ENCODE measurements at places on chromosomes 13 and 19. TPM values are rescaled to one million over a fixed set of nuclear protein-coding genes. Genes with fewer than 3 reads are reported as not detected.

DNA sequence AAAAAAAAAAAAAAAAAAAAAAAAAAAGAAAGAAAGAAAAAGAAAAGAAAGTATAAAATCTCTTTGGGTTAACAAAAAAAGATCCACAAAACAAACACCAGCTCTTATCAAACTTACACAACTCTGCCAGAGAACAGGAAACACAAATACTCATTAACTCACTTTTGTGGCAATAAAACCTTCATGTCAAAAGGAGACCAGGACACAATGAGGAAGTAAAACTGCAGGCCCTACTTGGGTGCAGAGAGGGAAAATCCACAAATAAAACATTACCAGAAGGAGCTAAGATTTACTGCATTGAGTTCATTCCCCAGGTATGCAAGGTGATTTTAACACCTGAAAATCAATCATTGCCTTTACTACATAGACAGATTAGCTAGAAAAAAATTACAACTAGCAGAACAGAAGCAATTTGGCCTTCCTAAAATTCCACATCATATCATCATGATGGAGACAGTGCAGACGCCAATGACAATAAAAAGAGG lies 9.6 kb upstream of the CEACAM5 start:
- peak overlapping the region; percentile 66 for H3K27ac ChIP-seq
- DNase-seq, result peak; percentile 83
- no peak overlapping the region for H3K4me3 ChIP-seq
- no peaks in the 10 kb centered on the region for H3K36me3 ChIP-seq
- H3K4me1 ChIP-seq, result peaks cover 14% of the 10 kb centered on the region
- H3K27me3 ChIP-seq, result peaks cover 4% of the 10 kb centered on the region

The KCTD12 gene
- polyA plus RNA-seq, result 101 TPM

The IL17D gene
- polyA plus RNA-seq, result 34.0 TPM

GRCh38 chr19:50880241-50880640 lies 7.0 kb downstream of the KLK2 start:
- no peak overlapping the region for H3K27ac ChIP-seq
- H3K4me3 ChIP-seq, result no peak overlapping the region
- H3K27me3 ChIP-seq, result peaks cover 4% of the 10 kb centered on the region
- no peaks in the 10 kb centered on the region for H3K36me3 ChIP-seq
- DNase-seq, result no peak

GRCh38 chr13:24071016-24071415 lies 89.5 kb upstream of the SPATA13 start:
- DNase-seq, result peak; percentile 41
- no peaks in the 10 kb centered on the region for H3K36me3 ChIP-seq
- peaks cover 15% of the 10 kb centered on the region for H3K4me1 ChIP-seq
- no peak overlapping the region for H3K27ac ChIP-seq
- H3K4me3 ChIP-seq, result no peak overlapping the region

DNA sequence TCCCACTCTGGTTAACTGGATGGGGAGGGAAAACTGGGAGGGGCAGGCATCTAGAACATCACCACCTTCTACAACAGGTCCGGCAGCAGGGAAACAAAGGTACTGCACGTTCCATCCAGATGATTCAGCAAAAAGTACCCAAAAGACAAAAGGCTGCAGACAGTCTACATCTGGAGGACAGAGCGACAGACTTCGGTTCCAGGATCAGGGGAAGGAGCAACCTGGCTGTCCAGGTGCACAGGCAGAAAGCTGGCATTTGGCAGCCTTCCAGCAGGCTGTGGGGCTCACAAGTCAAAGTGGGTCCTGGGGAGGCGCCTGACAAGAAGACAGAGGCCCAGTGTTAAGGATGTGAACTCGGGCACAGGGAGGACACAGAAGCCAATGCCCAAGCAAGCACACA lies 202.9 kb downstream of the SUCLA2 start:
- DNase-seq, result no peak
- no peaks in the 10 kb centered on the region for H3K4me1 ChIP-seq
- no peaks in the 10 kb centered on the region for H3K27me3 ChIP-seq
- H3K36me3 ChIP-seq, result no peaks in the 10 kb centered on the region
- H3K27ac ChIP-seq, result no peak overlapping the region

The NLRP9 gene
- polyA plus RNA-seq, result not detected

- no peak overlapping the region for H3K27ac ChIP-seq
- no peaks in the 10 kb centered on the region for H3K27me3 ChIP-seq
- no peak overlapping the region for H3K4me3 ChIP-seq
- DNase-seq, result peak; percentile 52
- H3K36me3 ChIP-seq, result no peaks in the 10 kb centered on the region
- no peaks in the 10 kb centered on the region for H3K4me1 ChIP-seq
These were observed 97.7 kb upstream of the IPO5 start for GRCh38 chr13:97855570-97856303.

DNA sequence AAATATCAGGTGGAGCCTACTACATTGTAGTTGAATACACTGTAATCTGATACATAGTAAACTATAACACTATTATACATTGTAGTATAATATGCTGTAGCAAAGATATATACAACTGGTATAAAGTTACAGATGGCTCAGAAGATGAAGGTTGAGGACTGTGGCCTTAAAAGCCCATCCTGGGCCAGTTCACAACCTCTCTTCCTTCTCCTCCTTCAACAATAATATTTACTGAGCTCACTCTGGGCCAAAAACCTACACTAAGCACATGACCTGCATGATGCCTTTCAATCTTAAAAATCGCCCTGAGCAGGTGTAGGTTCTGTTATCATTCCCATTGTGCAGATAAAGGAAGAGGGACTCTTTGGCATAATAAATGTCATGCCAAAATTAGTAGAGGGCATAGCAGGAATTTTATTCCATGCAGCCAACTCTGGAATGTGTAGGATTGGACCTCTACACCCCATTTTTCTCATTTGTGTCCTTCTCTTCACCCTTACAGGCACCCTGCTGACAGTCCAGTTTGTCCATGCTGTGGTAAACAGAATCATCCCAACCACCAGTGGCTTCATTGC lies 14.6 kb upstream of the SIN3B start:
- no peaks in the 10 kb centered on the region for H3K4me1 ChIP-seq
- H3K27me3 ChIP-seq, result no peaks in the 10 kb centered on the region
- no peak for DNase-seq
- no peak overlapping the region for H3K4me3 ChIP-seq
- H3K27ac ChIP-seq, result no peak overlapping the region
- H3K36me3 ChIP-seq, result no peaks in the 10 kb centered on the region

DNA sequence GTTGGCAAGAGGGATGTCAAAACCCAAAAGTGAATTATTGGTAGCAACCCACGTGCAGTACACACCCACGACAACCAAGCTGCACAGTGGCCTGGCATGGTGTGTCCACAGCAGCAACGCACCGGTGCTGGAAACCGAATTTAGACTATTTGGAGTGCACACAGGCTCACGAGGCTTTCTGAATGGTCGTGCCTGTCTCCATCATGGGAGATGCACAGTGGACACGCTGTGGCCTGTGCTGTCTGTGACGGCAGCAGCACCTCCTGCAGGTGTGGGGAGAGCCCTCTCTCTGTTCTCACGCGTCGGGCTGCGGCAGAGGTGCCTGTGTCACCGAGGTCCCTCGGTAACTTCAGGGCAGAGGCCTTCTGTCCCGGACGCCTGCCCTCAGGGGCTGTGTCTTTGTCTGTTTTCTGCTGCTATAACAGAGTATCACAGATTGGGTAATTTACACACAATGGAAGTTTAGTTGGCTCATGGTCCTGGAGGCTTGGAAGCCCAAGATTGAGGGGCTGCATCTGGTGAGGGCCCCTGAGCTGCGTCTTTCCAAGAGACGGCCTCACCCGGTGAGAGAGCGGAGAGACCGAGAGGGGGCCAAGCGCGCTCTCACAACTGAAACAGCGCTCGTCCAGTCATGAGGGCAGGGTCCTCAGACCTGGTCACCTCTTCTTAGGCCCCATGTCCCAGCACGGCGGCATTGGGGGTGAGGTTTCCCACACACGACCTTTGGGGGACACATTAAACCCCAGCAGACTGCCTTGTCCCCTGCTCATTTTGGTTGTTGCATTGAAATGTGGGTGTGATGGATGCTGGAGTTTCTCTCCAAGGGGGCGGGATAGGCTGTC lies 9.1 kb upstream of the MCF2L start:
- H3K27me3 ChIP-seq, result no peaks in the 10 kb centered on the region
- DNase-seq, result no peak
- H3K4me3 ChIP-seq, result no peak overlapping the region
- no peak overlapping the region for H3K27ac ChIP-seq
- no peaks in the 10 kb centered on the region for H3K36me3 ChIP-seq
- no peaks in the 10 kb centered on the region for H3K4me1 ChIP-seq

The KLK3 gene
- polyA plus RNA-seq, result 0.90 TPM

DNA sequence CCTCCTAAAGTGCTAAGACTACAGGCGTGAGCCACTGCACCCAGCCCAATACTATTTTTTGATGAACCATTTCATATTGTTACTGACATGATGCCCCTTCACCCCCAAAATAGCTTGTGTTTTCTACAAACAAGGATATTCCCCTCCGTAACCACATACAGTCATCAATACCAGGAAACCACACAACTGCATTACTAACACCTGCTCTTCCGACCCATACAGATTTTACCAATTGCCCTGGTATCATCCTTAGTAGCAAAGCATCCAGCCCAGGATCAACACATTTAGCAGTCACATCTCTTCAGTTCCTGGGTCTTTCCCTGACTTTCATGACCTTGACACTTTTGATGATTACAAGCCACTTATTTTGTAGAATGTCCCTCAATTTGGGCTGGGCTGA lies 33.6 kb downstream of the KCTD15 start:
- H3K4me1 ChIP-seq, result no peaks in the 10 kb centered on the region
- no peak for DNase-seq
- no peak overlapping the region for H3K27ac ChIP-seq
- H3K27me3 ChIP-seq, result no peaks in the 10 kb centered on the region

The KLK15 gene
- 0.10 TPM for polyA plus RNA-seq

The ZNF799 gene
- 7.3 TPM for polyA plus RNA-seq

GRCh38 chr13:44306371-44307192 lies 67.0 kb upstream of the SERP2 start:
- H3K27me3 ChIP-seq, result no peaks in the 10 kb centered on the region
- no peaks in the 10 kb centered on the region for H3K36me3 ChIP-seq
- no peak overlapping the region for H3K4me3 ChIP-seq
- peak; percentile 42 for DNase-seq
- H3K4me1 ChIP-seq, result peaks cover 6% of the 10 kb centered on the region

DNA sequence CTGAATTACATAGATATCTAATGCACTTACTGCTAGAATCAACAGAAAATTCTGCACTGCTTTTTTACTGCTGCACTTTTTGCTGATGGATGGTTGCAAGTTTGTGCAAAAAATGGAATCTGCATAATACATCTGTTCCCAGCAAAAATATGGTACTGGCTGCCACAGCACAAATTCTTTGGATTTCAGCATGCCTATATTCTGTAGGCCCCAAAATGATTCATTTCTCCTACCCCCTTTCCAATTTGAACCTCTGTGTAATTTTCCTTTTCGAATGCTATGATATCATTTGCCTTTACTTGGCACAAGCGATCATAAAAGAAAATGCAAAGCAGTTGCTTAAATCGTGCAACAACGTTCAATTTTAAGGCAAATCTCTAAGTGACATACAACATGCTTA lies 524.2 kb upstream of the NBEA start:
- DNase-seq, result no peak
- H3K36me3 ChIP-seq, result no peaks in the 10 kb centered on the region
- no peaks in the 10 kb centered on the region for H3K27me3 ChIP-seq
- no peak overlapping the region for H3K4me3 ChIP-seq
- H3K4me1 ChIP-seq, result no peaks in the 10 kb centered on the region

DNA sequence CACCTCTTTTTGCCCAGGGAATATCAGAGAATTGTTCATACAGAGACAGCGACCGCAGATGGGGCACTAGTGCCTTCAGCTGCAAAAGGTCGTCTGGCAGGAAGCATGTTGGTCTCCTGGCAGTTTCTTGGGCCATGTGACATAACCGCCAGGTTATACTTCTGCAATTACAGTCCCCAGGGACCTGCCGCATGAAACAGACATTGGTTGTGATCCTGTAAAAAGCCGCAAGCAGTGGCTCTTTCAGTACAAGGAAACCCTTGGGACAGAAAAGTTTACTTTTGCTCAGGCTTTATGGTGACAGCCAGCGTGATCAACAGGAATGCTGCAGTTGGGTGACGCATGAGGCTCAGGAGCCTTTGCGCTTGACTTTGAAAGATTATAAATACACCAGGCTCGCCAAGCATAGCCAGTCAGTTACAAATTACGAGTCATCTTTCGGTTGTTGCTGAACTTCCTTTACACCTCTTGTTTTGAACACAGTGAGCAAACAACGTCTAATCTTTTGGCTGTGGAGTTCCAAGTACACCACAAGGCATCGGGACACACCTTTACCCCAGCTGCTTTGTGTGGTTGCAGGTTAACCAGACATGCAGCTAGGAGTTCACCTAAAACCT lies 50.5 kb upstream of the UBE2L5 start:
- H3K27ac ChIP-seq, result peak overlapping the region; percentile 70
- DNase-seq, result peak; percentile 88
- H3K27me3 ChIP-seq, result no peaks in the 10 kb centered on the region
- H3K36me3 ChIP-seq, result no peaks in the 10 kb centered on the region
- peaks cover 6% of the 10 kb centered on the region for H3K4me1 ChIP-seq

GRCh38 chr13:56424246-56424645 lies 716.5 kb upstream of the PRR20A start:
- no peaks in the 10 kb centered on the region for H3K27me3 ChIP-seq
- H3K4me1 ChIP-seq, result no peaks in the 10 kb centered on the region
- H3K27ac ChIP-seq, result no peak overlapping the region

The PPAN gene
- polyA plus RNA-seq, result 41.3 TPM

Measured in large intestine (tissue), 12 donors.